ENCODE measurements at places on chromosomes 7 and 10.

- no peak for DNase-seq
These were observed 134.2 kb upstream of the NEBL start for GRCh38 chr10:21031232-21031795.

GRCh38 chr7:155455776-155456737, 1.9 kb upstream of the EN2 start:
- no peak for DNase-seq

GRCh38 chr7:135831455-135832195, 83.0 kb upstream of the FAM180A start:
- DNase-seq = peak; percentile 37

- peak; percentile 44 for DNase-seq
These were observed 121.2 kb upstream of the AFAP1L2 start for GRCh38 chr10:114525368-114525949.

GRCh38 chr7:143305423-143306070, 10.4 kb upstream of the CLCN1 start:
- peak; percentile 52 for DNase-seq

- no peak for DNase-seq
These were observed at the start of gene C10orf95 for GRCh38 chr10:102451105-102451969. Gene C10orf95, minus strand, starts transcription at chr10:102451543. Its CDS starts 450 bp downstream, at chr10:102451093.

GRCh38 chr10:120457431-120458172, 575 bp downstream of the PLPP4 start:
- DNase-seq = no peak

DNA sequence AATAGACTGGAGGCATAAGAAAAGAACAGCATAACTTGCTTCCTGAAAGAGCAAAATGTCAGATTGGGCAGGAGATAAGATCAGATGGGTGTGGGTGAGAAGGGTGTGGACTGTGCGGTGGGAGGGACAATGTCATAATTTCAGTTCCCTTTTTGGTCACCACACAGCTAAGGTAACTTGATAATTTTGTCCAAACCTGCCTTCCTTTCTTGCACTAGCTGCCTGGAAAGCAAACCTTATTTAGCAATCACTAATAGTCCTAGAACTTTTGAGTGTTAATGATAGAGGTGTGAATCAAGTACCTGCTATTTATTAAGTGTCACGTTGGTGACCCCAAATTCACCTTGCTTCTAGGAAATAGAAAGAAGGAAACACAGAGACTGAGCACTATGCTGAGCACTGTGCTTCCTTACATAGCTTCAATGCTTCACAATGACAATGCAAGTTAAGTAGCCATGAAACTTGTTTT, 72.4 kb upstream of the SP4 start:
- peak; percentile 63 for DNase-seq

GRCh38 chr7:10707519-10707918, 266.2 kb upstream of the PHF14 start:
- DNase-seq = no peak

DNA sequence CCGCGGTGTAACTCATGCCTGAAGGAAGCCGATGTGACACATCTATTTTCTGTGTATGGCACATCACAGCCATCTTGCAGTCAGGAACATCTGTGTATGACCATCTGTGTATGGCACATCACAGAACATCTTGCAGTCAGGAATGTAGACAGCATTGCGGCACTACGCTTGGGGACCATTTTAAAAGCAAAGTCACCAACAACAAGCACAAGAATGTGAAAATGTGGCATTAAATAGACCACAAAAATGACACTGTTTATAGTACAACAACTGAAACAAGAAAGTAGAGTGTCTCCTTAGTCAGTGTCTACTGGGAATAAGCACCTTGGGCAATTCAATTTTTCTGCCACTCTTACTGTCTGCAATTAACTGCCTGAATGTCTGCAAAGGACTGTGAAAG, 124.4 kb downstream of the HGF start:
- no peak for DNase-seq

GRCh38 chr10:79431891-79432831, 13.3 kb downstream of the ZCCHC24 start:
- DNase-seq = no peak
